SK-MEL-5 (cell line): ENCODE measurements at places on chromosomes 1 and 21. TPM values are rescaled to one million over a fixed set of nuclear protein-coding genes. Genes with fewer than 3 reads are reported as not detected.
A peak's percentile ranks its signal among the peaks of the same experiment; 100 is the strongest.

DNA sequence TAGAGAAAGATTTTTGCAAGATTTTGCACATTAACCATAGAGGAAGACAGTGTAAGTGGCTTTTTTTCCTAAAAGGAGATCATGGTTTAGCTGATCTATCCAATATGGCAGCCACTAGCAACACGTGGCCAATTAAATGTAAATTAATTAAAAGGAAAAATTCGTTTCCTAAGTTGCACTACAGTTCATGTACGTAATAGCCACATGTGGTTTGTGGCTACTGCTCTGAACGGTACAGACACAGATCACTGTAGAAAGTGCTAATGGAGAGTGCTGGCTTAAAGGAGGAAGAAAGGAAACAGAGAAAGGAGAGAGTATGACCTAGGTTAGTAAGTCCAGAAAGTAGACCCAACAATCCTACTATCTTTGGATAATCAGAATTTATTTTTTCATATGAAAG lies 170.8 kb downstream of the SIPA1L2 start:
- DNase-seq = no peak

GRCh38 chr21:43827015-43827611 lies 37.7 kb downstream of the RRP1 start:
- no peak for DNase-seq

DNA sequence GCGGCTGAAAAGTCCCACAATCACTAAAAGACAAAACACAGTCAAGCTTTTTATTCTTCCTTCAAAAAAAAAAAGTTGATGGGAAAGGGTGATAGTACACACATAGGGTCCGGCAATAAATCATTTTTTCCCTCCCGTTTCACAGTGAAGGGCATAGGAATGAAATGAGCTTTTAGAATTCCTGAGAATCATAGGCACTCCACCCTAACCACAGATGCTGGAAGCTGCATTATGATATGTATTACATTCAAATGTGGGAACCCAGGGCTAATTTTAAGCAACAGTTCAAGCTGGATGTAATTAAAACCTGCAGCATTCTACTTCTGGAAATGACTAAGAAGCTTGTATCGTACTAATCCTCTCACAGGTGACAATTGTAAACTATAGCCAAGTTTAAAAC lies 75.7 kb upstream of the KCNJ15 start:
- no peak for DNase-seq

- DNase-seq = no peak
Observed at GRCh38 chr1:182493063-182493462, 43.1 kb downstream of the RGSL1 start.

GRCh38 chr1:246189126-246189525 lies 318.0 kb downstream of the SMYD3 start:
- peak; percentile 15 for DNase-seq

Gene SPATA1
- 0.93 TPM in 1 of 2 replicates, not detected in the other for total RNA-seq

DNA sequence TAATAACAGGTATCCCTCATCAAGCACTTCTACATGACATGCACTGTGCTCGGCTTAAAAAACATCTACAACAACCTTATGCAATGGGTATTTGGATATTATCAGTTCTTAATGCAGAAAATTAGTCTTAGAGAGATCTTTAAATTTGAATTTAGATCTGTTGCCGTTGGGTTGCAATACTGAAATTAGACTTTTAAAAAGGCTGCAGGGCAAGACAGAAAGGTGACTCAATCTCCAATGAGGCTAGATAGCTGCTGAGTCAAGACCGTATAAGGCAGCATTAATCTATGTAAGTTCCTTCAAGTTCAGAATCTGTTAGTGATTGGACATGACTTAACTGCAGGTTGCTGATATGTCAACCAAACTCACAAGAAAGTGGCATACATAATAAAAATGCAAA lies 37.3 kb downstream of the OLFM3 start:
- DNase-seq = no peak

DNA sequence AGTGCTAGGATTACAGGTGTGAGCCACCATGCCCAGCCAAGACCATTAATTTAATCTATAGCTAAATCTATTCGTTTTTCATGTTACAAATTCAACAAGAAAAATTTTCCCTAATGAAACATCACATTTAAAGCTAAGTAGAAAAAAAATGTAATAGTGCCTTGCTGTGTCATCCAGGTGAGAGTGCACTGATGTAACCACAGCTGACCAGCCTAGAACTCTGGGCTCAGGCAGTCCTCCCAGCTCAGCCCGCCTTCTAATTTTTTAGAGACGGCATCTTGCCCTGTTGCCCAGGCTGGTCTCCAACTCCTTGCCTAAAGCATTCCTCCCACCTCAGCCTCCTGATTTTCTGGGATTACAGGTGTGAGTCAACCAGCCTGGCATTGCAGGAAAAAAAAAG lies 109.0 kb downstream of the PPIAL4G start:
- no peak for DNase-seq

DNA sequence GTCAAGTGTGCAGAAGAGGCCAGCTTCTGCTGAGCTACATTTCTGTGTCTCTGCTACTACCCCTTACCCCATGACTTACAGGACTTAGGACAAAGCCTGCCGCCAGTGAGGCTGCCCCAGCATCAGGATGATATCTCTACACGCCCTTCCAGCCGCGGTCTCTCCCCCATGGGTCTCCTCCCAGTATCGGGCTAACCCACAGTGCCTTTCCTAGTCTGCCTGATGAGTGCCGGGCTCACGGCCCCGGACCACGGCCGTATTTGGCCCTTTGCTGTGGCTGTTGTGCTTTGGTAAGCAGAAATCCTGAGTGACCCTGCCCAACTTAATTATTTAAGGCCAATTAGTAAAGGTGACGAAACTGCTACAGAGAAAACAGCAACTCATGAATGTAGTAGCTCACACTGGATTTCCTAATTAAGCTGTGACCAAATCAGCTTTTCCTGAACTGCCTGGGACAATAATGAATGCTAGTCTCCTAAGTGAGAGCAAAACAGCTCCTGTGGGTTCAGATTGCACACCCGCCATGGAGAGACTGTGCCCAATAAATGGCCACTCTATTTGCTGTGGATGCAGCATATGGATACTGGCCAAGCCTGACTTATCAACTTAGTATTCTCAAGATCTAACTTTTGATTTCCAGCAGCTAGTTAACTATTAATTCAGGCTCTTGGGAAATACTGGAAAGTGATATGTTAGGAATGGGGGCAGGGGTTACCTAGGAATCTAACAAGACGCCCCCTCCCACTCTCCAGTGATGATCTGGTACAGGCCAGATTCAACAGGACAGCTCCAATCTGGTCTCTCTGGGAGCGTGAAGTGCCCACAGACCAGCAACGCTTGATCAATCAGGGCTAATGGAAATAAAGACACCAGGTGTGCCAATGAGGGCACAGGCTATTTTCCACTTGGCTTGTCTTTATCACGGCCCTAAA lies 123.3 kb upstream of the IFFO2 start:
- no peak for DNase-seq

Gene SPATA21
- 0.08 TPM in 1 of 2 replicates, not detected in the other for total RNA-seq

Gene KCNH1
- total RNA-seq = 8.0 and 9.3 TPM in 2 replicates

- no peak for DNase-seq
Observed at GRCh38 chr1:111952125-111952657, 37.3 kb downstream of the KCND3 start.

DNA sequence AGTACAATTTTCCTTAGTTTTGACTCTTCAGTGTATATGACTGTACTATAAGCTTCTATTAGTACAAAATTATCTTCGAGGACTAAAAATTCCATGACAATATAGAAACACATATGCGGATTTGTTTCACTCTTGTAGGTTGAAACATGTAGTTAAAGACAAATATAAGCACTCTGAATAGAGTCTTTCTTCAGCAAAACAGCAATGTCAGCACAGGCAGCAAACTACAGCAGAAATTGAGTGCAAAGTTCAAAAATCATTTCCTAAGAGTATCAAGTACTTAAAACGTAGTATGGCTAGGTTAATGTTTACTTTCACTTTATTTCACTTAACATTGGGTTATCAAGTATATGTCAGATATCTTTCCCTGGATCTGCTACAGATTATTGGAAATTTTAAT lies 106.7 kb downstream of the FAF1 start:
- DNase-seq = no peak

- peak; percentile 85 for DNase-seq
Observed at GRCh38 chr1:117565076-117565556, 40.7 kb upstream of the TENT5C start.

DNA sequence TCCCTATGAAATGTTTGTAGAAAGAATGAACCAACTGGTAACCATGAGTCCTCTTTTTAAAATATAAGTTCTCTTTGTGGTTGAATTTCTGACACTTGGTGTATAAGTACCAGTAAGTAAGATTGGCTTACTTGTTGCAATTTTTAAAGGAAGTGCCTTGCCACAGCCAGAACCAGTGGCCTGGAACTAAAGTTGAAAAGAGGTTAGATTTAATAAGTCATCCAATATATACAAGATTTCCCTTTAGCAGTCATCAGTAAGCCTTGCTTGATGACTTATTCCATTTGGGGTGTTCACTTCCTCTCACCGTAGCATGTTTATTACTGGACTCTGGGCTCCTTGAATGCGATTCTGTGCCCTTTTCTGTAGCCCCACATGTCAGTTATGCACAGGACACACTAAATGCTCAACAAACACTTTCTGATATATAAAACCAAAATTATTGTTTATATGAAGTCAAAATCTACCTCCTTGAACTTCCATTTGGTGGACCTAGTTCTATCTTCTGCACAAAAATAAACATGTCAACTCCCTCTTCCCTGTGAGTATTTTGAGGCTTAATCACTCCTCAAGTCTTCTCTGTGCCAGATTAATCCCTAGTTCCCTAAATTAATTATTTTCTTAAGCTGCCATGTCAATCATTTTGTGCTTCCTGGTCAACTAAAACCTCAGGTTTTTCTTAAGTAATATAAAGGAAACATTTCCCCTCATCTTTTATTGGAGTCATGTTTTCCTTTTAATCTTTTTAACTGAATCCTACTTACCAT lies 218.1 kb downstream of the ST6GALNAC3 start:
- no peak for DNase-seq

DNA sequence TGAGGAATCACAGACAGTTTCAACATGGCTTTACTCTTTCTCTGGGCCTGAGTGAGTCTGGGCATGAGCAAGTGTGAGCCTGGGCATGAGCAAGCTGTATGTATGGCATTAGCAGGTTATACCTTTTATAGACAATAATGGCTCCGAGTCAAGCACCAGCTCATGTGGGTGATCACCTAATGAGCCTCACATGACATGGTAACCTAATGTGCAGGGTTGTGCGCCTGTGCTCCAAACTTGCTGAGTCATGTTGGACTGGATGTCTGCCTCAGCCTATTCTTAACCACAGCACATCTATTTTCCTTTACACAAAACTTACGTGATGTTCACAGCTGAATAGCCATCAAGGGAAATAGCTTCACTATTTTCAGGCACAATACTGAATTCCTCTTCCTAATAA lies 236.2 kb upstream of the NRIP1 start:
- no peak for DNase-seq

DNA sequence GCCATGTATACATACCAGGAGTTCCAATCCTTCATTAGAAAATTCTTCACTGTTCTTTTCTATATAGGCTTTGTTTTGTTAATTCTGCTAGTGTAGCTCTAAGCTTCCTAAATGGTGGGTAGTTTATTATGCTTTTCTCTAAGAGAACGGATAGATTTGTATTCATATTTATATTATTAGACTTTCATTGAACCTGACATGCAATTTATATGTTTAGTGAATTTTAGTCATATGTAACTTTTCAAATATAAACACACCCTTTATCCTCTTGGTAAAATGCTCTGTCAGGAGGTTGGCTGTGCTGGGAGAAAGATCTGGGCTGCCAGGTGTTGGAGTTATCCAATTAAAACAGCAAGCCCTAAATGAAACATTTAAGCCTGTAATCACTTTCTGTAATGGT lies 369.7 kb upstream of the RGS18 start:
- DNase-seq = no peak

- DNase-seq = no peak
Observed at GRCh38 chr1:100530880-100531487, 7.0 kb upstream of the GPR88 start.

DNA sequence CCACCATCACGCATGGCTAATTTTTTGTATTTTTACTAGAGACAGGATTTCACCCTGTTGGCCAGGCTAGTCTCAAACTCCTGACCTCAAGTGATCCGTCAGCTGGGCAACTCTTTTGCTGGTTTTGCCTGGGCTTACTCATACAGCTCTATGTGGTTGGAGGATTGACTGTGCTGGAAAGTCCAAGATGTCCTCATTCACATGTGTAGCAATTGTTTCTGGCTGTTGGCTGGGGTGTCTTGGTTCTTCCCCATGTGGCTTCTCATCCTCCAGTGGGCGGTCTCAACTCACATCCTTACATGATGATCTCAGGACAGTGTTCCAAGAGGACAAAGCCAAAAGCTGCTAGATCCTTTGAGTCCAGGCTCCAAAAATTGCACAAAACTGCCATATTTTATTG lies 53.3 kb downstream of the TEX35 start:
- DNase-seq = no peak

Gene CRP
- total RNA-seq = not detected in 2 replicates

GRCh38 chr1:197924516-197925123 lies 7.4 kb downstream of the LHX9 start:
- peak; percentile 74 for DNase-seq

Gene SDE2
- 31.2 and 32.0 TPM in 2 replicates for total RNA-seq

DNA sequence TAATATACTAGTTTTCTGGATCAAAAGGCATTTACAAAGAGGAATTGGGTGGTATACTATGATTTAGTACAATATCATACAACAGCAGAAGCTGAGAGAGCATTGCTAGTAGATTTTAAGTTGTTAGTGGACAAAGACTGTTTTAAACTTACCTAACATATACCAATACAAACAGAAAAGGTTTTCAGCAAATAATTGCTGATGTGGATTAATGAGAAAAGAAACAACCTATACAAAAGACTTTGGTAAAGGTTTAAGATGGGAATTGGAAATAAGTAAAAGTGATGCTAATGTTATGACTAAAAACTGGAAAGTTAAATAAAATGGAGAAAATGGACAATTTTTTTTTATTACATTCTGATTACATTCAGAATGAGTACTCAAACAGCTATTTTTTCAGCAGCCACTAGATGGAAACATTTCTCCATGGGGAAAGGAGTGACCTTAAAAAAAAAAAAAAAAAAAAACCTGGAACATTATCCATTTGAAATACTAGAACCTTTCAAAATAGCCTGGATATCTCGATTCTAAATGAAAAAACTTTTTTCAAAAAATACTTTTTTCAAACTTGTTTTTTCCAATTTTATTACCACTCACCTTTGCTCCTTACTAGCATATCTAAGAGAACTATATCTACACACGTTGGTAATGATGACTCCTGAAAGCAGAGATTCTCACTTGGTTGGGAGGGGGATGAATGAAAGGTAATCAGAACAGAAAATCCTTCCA lies 55.4 kb downstream of the EPRS1 start:
- DNase-seq = peak; percentile 72
